ENCODE measurements at places on chromosomes 4 and X.

DNA sequence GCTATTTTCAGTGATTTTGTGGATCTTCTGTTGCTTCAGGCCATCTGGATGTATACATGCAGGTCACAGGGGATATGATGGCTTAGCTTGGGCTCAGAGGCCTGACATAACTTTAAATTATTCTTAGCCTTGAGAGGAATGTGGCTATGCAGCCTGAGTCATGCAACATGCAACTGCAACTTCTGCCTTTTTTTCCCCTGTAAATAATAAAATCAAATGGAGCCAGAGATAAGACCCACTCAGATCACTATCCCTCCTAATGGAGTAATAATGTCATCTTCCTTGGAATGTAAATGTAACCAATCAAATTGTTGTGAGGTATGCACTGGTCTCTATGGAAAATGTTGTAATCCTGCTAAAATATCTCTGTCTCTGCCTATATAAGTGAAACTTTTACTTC lies 54.9 kb downstream of the MAGEB17 start:
- no peak for DNase-seq

DNA sequence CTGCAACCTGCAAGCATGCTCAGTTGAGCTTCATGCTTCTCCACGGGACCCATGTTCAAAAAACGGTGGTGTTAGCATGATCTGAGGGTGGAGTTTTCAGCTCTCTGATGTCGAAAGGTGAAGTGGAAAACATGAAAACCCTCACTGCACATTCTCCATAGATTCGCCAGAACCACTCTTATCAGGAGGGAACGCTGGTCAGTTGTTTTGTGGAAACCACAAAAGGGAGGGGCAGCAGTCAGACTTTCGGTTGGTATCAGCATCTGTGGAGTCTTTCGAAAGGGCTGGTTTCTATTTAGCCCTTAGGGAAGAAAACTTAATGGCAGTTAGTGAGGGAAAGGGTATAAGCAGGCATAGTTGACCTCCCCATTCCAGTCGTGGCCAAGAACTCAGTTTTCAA lies 12.6 kb downstream of the PPA2 start:
- DNase-seq, result no peak

DNA sequence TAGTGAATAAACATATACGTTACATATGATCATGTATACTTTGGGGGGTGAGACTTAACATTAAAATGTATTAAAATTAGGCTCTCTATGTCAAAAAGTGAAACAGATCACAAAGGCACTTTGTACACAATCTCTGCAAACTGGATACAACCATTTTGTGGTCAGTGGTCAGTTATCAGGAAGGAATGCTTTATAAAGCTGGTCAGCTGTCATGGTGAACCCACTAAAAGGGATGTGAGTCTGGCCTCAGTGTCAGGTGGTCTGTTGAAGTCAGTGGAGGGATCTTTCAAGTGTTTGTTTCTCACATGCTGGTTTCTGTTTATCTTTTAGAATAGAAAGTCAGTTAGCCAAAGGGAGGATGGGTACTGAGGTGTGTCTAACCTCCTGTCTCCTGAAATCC lies 875.5 kb upstream of the INTU start:
- no peak for DNase-seq

DNA sequence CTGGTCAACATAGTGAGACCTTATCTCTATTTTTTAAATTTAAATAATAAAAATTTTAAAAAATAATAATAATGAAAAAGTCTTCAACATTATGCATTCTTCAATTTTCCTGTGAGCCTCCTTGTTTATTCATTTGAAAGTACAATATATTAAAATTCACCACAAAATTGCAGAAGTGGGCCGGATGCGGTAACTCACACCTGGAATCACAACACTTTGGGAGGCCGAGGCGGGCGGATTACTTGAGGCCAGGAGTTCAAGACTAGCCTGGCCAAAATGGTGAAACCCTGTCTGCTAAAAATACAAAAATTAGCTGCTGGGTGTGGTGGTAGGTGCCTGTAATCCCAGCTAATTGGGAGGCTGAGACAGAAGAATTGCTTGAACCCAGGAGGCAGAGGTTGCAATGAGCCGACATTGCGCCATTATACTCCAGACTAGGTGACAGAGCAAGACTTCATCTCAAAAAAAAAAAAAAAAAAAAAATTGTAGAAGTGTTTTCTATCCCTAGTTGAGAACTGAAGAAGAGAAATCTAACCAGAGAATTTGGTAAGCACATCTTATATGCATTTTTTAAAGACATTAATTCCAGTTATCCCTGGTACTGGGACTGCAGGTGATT lies 56.9 kb downstream of the RBM47 start:
- DNase-seq, result no peak

DNA sequence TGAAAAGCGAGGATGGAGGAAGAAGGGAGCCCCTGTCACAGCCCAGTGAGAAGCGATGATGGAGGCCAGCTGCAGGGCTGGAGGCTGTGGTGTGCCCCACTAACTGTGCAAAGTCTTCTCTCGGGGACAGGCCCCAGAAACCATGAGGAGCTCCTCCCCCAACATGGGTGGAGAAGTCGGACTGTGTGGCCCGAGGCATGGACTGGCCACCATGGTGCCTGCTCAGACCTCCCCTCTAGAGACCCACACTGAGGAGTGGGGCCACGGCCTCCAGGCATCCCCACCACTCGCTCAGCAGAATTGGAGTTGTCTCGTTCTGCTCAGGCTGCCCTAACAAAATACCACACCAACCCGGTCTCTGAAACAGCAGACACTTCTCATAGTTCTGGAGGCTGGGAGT lies 12.2 kb upstream of the PDE6B start:
- DNase-seq, result no peak

GRCh38 chrX:151419782-151420181 lies 22.8 kb downstream of the VMA21 start:
- DNase-seq, result no peak

DNA sequence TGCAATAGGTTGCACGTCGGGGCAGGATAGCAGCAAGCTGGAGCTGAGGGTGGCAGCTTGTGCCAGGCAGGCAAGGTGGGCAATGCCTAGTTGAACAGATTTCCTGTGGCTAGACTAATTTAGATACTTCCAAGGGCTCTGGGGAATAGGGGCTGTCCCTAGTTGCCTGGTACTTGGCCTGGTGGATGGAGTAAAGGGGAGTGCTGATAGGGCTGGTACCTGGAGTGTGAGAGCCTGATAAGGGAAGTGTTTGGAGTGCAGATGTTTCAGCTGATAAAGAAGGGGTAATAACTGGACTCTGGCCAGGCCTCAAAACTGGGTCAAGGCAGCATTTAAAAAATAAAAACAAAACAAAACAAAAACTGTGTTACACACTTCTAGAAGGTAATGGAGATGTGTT lies 665.5 kb downstream of the CCSER1 start:
- DNase-seq, result no peak

GRCh38 chr4:137967480-137968190 lies 274.5 kb downstream of the SLC7A11 start:
- DNase-seq, result no peak

GRCh38 chr4:20603671-20604313 lies 96.5 kb upstream of the PACRGL start:
- no peak for DNase-seq

DNA sequence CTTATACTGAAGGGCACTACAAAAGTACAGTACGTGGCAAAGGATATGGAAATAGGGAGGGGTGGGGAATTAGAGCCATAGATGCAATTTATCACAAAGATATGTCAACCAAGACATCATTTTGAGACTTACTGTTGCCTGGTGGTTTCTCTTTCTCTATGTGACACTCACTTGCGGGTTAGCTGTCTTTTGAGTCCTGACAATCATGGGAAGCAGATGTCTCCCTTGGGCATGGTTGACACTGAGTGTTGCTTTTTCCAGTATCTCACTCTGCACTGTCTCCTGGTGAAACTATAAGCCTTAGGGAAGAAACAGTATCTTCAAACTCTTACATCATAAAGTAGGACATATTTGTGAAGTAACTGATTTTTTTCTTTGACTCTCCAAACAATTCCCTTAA lies 383.5 kb upstream of the LCORL start:
- no peak for DNase-seq

DNA sequence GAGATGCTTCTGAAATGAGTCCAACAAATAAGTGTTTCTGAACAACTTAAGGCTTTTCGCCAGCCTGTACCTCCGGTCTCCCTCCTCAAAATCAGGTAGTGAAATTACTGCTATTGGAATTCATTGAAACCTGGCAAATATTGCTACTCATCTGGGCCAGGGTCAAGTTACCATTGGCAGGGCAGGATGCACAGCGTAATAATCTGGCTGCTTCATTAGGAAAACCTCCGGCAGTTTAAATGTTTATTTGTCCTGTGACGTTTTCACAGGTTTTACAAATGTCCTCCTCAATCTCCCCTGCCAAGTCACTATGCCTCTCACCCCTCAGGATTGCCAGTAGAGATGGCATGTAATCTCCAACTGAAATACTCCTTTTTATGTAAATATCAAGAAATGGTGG lies 92.6 kb upstream of the KDR start:
- no peak for DNase-seq

DNA sequence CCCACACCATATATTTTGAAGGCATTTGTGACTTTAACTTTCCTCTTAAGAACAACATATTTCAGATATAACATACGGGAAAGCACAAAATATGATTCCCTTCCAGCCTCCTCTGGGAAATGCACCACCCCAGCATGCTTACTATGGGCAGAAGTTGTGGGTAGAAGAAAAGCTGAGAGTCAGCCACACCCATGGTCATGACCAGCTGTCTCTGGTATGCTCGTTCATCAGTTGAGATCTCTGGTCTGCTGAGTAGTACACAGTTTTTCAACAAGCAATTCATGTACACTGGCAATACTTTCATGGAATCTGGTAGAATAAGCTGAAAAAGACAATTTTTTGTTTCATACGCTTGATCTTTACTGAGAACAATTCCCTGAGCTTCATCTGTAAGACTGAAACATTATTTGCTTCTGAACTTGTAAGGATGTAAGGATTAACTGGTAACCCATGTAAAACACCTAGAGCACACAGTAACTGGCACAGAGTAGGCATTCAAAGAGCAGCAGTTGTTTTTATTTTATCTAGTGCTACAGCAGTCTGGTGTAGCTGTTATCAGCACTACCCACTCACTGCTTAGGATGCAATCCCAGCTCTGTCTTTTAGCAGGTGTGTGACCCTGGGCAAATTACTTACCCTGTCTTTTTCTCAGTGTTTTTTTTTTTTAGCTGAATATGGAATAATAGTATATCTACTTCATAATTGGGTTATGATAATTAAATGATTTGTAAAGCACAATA lies 47.6 kb downstream of the METTL14 start:
- no peak for DNase-seq

DNA sequence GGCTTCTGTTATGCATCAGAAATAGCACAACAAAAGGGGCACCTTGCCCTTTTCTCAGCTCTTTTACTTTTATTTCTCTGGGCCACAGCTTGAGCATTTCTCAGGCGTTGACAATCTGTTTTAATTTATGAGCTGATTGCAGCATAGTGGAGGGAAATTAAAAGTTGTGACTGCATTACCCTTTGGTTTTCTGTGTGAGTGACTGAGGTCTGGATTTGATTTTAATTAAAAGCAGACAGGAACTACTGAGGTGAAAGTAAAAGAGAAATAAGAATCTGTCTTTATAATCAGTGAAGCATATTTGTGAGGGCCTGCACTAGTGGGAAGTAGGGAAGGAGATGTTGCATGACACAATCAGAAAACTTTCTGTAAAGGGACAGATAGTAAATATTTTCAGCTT lies 43.4 kb upstream of the GEMIN8 start:
- DNase-seq, result no peak

- no peak for DNase-seq
Measured at GRCh38 chr4:40648131-40648530, 18.5 kb upstream of the RBM47 start.

DNA sequence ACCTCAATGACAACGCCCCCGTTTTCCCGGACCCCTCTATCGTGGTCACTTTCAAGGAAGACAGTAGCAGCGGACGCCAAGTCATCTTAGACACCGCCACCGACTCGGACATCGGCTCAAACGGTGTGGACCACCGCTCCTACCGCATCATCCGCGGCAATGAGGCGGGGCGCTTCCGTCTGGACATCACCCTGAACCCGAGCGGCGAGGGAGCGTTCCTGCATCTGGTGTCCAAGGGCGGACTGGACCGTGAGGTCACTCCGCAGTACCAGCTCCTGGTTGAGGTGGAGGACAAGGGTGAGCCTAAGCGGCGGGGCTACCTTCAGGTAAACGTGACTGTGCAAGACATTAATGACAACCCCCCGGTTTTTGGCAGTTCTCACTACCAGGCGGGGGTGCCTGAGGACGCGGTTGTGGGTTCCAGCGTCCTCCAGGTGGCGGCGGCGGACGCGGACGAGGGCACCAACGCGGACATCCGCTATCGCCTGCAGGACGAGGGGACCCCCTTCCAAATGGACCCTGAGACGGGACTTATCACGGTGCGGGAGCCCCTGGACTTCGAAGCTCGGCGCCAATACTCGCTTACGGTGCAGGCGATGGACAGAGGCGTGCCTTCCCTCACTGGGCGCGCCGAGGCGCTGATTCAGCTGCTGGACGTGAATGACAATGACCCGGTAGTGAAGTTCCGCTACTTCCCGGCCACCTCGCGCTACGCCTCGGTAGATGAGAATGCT lies 2.2 kb downstream of the FAT4 start:
- DNase-seq, result peak; percentile 35

- DNase-seq, result no peak
Measured at GRCh38 chrX:118221270-118221669, 104.7 kb upstream of the KLHL13 start.

DNA sequence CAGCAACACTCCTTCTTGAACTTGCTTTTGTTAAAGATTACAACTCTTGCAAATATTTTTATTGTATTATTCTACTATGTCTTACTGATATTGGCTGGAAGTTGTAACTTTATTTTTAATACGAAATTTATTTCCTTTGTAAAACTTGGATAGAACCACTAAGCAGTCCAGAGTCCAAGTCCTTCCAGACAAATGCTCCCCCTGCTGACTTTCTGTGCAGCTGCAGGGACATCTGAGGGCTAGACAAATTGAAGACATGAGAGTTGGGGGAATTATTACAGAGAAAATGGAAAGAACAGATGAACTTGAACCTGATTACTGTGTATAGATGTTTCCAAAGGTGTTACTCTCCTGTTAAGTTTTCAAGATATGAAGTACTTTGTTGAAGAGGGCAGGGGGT lies 238.8 kb downstream of the GRIA3 start:
- peak; percentile 15 for DNase-seq

All from Ammon's horn (tissue), 1 donor.